ENCODE measurements at places on chromosomes 6 and 20.

- no peak for DNase-seq
These were observed 443.7 kb upstream of the BTBD3 start for GRCh38 chr20:11473983-11474382.

DNA sequence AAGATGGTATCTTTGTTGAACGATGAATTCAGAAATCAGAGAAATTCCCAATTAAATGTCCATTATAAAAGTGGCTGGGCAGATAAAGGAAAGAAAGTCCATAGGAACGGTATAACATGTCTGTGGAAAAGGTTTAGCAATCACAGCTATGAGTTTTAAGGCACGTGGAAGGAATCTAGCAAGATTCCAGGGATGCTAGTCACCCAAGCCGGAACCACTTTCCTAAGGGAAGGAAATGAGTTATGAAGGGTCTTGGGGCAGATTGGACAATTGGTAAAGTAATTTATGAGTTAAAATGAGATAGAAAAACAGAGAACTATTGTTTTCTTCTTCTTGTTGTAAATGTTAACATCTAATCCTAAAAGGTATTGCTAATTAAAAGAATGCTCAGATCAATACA lies 384.8 kb downstream of the ADGRB3 start:
- DNase-seq: no peak

DNA sequence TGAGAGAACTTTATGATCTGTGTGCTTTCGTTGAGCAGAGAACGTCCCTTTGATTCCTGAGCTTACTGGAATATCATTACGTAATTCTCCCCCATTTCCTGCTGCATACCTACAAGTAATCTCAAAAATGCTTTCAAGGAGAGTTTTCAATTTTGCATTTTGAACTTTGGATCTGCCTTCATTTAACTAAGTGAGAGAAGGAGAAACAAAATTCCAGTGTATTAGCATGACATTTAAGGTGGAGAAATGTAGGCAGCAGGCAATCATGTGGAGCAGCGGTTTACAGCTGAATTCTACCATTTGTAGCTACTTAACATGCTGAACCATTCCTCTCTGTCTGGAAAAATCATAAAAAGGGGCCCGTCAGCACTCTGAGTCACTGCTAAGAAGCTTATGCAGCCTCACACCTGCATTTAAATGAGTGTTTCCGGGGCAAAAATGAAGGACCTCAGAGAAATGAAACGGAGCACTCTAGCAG lies 451.5 kb downstream of the PLCB1 start:
- no peak for DNase-seq

GRCh38 chr6:23630726-23631635 lies 495.0 kb upstream of the NRSN1 start:
- DNase-seq: no peak

GRCh38 chr6:73898599-73898998 lies 202.6 kb downstream of the CD109 start:
- no peak for DNase-seq

DNA sequence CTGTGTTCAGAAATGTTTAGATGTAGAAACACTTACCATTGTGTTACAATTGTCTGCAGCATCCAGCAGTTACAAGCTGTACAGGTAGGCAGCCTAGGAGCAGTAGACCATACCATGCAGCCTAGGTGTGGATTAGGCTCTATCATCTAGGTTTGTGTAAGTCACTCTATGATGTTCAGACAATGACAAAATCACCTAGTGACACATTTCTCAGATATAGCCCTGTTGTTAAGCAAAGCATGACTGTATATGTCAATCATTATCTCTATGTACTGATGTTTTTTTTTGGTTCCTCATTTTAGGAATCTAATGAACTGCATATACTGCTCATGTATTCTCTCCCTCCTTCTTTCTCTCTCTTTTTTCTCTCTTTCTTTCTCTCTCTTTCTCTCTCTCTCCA lies 22.2 kb downstream of the CST8 start:
- no peak for DNase-seq

GRCh38 chr6:168013250-168013915 lies 15.9 kb downstream of the KIF25 start:
- DNase-seq: no peak

DNA sequence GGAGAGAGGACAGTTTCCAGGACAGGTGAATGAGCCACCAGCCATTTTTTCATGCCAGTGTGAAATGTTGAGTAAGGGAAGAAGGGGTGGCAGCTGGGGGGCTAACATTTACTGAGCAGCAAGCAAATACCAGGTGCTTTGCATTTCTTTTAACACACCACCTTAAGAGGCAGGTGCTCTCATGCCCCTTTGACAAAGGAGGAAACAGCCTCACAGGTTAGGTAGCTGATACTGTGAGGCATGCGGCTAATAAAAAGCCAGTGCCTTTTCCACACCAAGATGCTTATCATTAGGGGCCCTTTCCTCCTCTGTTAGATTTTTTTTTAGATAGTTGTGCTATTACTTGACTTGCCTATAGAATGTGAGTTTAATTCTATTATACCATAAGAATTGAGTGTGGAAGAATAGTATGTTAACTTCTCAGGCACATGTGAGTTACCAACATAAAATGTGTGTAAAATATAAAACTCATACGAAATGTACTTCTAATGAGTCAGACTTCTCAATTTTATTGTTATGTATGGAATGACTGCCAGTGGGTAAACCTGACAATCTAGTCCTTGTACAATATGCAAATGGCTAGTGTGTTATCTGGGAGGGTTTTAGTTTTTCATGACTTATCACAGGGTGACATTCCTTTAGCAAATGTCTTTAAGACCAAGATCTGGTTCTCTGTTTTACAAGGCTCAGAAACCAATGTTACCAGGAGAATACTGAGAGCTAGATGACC lies 260.0 kb downstream of the TMEM242 start:
- DNase-seq: no peak

DNA sequence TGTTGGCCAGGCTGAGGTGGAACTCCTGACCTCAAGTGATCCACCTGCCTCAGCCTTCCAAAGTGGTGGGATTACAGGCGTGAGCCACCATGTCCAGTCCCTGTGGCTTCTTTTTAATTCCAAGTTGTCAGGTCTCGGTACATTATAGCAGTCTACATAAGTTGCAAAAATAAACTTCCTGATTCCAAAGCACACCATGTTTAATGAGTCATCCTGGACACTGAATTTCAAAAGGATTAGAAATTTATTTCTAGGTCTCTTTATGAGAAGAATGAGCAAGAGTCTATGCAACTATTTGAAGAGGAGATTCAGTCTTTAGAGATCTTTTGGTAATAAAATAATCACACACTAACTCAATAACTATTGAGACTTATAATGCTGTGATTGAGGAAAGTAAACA lies 63.9 kb upstream of the MCHR2 start:
- DNase-seq: no peak

DNA sequence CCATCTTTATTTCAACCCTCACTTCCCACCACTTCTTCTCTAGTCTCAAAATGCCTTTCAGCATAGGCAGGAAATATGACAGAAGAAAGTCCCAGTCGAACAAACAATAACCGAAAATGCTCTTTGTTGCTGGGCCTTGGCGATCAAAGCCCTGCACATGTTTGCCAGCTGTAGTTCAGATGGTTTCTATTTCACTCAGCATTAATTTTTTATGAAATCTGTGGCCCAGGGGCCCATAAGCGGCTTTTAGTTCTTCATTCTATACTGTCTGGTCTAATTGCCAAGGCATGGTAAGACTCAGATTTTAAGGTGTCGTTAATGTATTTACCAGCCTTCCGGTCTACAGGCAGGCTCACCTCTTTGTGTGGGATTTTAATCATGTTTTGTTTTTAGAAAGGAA lies 10.9 kb upstream of the F13A1 start:
- DNase-seq: no peak

DNA sequence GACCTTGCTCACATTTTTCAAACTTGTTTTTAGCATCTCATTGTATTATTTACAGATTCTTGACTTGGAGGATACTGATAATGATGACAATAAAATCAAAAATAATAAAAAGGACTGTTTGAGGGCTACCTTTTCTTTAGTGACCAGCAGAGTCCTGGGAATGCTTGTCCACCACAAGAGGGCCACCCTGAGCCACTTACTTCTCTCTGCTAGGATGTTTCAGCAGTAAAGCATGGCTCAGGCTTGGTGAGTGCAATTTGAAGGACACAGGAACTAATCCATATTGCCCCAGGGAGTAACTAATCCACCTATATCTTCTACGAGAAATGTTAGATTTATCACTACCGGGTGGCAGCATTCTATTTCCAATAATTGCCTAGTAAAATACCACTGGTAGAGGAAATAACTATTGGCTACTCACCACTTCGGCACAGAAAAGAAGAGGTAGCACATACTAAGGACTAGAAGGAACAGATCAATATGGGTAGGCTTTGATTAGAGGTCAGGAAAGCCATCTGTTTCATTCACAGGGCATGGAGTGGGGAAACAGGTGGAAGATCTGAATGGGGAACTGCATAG lies 5.8 kb upstream of the KIAA0408 start:
- DNase-seq: peak; percentile 81

GRCh38 chr6:35600659-35601125 lies 88.0 kb upstream of the TULP1 start:
- no peak for DNase-seq

DNA sequence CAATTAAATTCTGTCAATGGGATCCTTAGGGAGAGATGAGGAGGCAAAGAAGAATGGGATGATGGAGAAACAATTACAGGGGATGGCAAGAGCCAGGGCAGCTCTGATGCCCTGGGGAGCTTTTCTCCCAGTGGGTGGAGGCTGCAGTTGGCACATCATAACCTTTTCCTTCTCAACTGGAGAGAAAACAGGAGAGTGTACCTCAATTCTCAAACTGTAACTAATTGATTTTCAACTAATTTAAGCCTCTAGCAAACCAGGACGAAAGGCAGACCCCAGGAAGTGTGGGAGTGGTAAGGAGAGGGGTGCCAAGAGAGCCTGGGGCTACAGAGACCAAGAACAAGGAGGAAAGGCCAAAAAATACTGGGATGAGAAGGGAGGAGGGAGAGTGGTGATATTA lies 5.7 kb downstream of the BMP5 start:
- no peak for DNase-seq

DNA sequence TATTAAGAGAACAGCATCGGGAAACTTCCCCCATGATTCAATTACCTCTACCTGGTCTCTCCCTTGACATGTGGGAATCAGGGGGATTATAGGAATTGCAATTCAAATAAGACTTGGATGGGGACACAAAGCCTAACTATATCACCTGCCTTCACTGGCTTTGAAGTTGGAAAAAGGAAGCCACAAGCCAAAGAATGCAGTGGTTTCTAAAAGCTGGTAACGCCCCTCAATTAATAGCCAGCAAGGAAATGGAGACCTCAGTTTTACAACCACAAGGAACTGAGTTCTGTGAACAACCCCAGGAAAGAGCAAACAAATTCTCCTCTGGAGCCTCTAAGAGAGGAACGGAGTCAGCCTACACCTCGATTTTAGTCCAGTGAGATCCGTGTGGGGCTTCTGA lies 244.1 kb downstream of the TFAP2A start:
- no peak for DNase-seq

DNA sequence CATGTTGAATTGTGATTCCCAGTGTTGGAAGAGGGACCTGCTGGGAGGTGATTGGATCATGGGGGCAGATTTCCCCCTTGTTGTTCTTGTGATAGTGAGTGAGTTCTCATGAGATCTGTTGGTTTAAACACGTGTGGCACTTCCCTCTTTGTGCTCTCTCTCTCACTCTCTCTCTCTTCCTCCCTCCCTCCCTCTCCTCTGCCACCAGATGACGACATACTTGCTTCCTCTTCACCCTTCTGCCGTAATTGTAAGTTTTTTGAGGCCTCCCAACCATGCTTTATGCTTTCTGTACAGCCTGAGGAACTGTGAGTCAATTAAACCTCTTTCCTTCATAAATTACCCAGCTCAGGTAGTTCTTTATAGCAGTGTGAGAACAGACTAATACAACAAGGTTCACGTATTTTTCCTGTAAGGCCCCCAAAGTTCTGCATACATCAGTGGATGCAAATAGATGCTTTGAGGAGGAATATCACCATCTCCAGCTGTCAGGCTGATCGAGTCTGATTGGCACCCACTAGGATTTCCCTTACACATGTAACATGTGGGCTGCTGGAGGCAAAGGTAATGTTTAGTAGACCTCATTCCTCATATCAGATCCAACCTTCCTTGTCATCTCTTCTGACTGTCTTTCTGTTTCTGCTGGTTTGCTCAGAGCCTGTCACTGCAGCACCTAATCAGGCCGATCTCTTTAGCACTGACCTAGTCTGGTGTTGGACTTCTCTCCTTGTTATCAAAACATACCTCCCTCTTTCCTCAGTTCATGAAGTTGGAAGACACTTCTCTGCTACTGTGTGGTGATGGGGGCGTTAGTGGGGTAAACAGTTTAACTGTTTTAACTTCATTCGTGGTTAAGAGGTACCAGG lies 54.3 kb upstream of the BACH2 start:
- peak; percentile 63 for DNase-seq

DNA sequence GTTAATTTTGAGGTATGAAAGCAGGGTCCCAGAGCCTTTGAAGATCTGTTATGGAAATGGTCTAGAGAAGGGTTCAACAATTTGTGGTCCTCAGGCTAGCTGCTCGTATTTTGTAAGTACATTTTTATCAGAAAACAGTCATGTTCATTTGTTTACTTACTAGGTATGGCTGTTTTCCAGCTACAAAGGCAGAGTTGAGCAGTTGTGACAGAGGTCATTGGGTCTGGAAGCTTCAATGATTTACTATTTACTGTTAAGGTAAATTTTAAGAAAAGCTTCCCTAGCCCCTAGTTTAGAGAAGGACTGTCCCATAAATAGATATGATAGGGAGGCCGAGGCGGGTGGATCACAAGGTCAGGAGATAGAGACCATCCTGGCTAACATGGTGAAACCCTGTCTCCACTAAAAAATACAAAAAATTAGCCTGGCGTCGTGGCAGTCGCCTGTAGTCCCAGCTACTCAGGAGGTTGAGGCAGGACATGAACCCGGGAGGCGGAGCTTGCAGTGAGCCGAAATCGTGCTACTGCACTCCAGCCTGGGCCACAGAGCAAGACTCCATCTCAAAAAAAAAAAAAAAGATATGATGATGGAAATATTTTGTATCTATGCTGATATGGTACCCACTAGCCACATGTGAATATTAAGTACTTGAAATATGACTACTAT lies 538.4 kb upstream of the CITED2 start:
- DNase-seq: no peak

DNA sequence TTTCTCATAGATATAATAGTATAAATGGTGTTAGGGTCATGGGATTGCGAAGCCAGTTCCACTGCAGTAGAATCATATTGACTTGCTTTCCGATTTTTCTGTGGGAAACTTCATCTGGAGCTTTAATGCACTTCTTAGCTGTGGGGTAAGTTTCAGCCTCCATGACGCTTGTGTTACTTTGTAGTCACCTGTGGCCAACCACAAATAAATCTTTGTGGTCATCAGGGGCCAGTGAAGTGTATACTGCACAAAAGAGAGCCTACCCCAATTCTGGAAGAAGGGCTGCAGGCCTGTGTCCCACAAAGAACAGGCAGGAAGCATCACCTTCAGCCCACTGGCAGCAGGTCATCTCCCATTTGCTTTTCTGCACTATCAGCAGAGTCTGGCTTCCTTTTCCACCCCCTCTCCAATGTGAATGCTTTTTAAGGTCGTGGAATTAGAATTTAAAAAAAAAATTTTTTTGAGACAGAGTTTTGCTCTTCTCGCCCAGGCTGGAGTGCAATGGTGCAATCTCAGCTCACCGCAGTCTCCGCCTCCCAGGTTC lies 32.0 kb downstream of the MTHFD1L start:
- DNase-seq: no peak

- peak; percentile 70 for DNase-seq
These were observed 61.9 kb upstream of the ELOVL5 start for GRCh38 chr6:53410508-53411258.

- no peak for DNase-seq
These were observed 1.6 kb downstream of the SLC44A4 start for GRCh38 chr6:31877125-31877650.
